Type B pancreatic cell (in vitro differentiated cells): ENCODE measurements at places on chromosomes 12 and 14.
A peak's percentile ranks its signal among the peaks of the same experiment; 100 is the strongest.

- no peak overlapping the region for H3K4me3 ChIP-seq
- H3K36me3 ChIP-seq = peaks cover 18% of the 10 kb centered on the region
- H3K27me3 ChIP-seq = no peaks in the 10 kb centered on the region
- H3K27ac ChIP-seq = peak overlapping the region; percentile 17
- DNase-seq = no peak
Measured at GRCh38 chr14:58455593-58456265, 28.2 kb downstream of the KIAA0586 start.

DNA sequence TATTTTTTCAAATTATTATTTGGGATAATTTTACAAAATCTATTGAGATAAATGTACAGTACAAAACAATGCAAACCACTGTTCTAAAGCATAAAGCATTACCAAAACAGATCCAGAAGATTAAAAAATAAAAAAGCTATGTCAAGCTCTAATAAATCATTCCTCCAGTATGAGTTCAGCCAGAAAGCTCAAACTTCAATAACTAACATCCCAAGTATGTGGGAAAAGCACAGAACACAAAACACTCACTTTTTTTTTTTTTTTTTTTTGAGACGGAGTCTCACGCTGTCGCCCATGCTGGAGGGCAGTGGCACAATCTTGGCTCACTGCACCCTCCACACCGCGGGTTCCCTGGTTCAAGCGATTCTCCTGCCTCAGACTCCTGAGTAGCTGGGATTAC lies 11.3 kb downstream of the SAV1 start:
- H3K4me3 ChIP-seq = no peak overlapping the region
- peaks cover 30% of the 10 kb centered on the region for H3K36me3 ChIP-seq
- DNase-seq = no peak
- peaks cover 23% of the 10 kb centered on the region for H3K4me1 ChIP-seq
- H3K27ac ChIP-seq = no peak overlapping the region

GRCh38 chr12:121494093-121494787 lies 86.6 kb downstream of the KDM2B start:
- DNase-seq = no peak
- H3K36me3 ChIP-seq = peaks cover 9% of the 10 kb centered on the region
- H3K27me3 ChIP-seq = no peaks in the 10 kb centered on the region
- no peak overlapping the region for H3K27ac ChIP-seq
- peaks cover 18% of the 10 kb centered on the region for H3K4me1 ChIP-seq
- H3K4me3 ChIP-seq = no peak overlapping the region

DNA sequence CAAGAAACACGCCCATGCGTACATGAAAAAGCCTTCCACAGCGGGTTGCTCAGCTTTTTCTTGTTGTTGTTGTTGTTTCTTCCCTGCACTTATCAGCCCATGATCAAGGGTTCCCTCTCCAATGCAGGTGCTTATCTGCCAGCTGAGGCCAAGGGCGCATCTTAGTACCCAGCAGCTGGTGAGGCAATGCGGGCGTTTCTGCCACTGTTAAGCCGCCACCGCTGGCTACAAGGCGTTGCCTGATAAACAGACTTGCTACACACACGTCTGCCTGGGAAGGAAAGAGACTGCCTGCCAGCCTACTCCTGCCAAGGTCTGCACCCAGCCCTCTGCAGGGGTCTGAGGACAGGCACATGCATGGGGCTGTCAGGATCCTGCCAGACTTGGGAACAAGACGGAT lies 345.9 kb downstream of the BCL11B start:
- no peaks in the 10 kb centered on the region for H3K36me3 ChIP-seq
- H3K4me1 ChIP-seq = no peaks in the 10 kb centered on the region
- peaks cover 5% of the 10 kb centered on the region for H3K27me3 ChIP-seq

DNA sequence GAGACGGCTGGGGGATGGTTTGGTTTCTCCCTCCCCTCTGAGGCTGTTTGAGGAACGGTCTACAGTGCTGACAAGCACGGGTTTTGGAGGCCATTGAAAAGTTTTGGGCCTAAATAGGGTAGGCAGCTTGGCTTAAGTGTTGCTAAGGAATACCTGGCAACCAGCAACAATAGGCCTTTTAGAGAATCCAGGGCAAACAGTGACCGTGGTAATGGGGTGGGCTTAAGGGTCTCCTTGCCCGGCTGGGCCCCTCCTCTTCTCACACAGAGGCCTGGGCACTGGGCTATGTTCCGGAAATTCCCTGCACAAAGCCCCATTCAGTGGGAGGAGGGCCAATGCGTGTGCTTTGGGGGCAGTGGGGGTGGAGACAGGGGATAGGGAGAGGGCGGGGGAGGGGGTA lies 55.4 kb downstream of the ASCL1 start:
- no peak overlapping the region for H3K4me3 ChIP-seq
- H3K36me3 ChIP-seq = no peaks in the 10 kb centered on the region
- DNase-seq = no peak

DNA sequence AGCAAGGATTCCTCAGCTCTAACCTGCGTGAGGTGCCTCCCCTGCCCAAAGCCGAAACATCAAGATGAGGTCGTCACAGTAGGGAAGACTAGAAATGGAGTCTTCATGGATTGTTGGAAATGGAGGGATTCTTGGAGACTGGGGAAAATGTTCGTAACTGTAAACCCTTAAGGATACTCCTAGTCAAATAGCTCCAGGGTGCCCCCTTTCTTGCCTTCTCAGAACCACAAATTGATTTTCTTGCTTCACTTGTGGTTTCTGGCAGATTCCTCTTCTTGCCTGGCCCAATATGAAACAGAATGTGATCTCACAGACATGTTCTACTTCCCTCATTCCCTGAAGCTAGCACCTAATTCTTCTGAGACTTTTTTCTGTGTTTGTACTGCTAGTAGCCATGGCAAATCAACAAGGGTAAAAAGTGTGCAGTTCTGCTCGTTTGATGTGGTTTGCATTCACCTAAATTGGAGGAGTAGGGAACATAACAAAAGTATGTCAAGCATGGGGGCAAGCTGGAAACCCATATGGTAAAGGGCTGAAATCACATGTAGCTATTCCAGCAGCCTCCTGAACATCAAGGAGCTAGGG lies 332.0 kb downstream of the PAWR start:
- peaks cover 2% of the 10 kb centered on the region for H3K4me1 ChIP-seq
- H3K36me3 ChIP-seq = peaks cover 12% of the 10 kb centered on the region
- H3K4me3 ChIP-seq = no peak overlapping the region
- H3K27ac ChIP-seq = peak overlapping the region; percentile 46

GRCh38 chr14:75252254-75252837 lies 26.3 kb upstream of the FOS start:
- no peak for DNase-seq
- no peaks in the 10 kb centered on the region for H3K36me3 ChIP-seq
- peaks cover 29% of the 10 kb centered on the region for H3K4me1 ChIP-seq
- no peak overlapping the region for H3K4me3 ChIP-seq

GRCh38 chr12:121181181-121181580 lies 28.7 kb upstream of the P2RX4 start:
- no peak overlapping the region for H3K27ac ChIP-seq
- no peaks in the 10 kb centered on the region for H3K4me1 ChIP-seq
- no peak for DNase-seq
- H3K4me3 ChIP-seq = no peak overlapping the region

DNA sequence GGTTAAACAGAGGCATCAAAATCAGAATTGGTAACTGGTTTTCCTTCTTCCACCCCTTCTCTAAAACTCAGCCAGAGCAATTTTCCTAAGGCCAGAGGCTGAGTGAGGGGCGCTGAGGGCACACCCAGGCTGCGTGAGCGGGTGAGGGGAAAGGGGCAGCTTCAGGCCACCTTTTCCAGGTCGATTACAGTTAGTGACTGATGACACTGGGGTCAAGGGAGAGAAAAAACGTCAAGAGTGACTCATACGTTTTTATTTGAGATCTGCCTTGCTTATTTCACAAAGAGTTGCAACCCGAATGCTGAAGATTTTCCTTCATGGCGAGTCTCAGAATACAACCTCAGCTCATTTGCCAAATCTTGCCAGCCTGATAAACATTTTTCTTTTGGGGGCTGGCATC lies 46.7 kb upstream of the EVL start:
- H3K36me3 ChIP-seq = peaks cover 6% of the 10 kb centered on the region
- no peak for DNase-seq
- no peaks in the 10 kb centered on the region for H3K27me3 ChIP-seq
- peaks cover 59% of the 10 kb centered on the region for H3K4me1 ChIP-seq
- peak overlapping the region; percentile 37 for H3K27ac ChIP-seq
- peak overlapping the region; percentile 59 for H3K4me3 ChIP-seq
